ENCODE measurements at places on chromosomes 7 and 10.

DNA sequence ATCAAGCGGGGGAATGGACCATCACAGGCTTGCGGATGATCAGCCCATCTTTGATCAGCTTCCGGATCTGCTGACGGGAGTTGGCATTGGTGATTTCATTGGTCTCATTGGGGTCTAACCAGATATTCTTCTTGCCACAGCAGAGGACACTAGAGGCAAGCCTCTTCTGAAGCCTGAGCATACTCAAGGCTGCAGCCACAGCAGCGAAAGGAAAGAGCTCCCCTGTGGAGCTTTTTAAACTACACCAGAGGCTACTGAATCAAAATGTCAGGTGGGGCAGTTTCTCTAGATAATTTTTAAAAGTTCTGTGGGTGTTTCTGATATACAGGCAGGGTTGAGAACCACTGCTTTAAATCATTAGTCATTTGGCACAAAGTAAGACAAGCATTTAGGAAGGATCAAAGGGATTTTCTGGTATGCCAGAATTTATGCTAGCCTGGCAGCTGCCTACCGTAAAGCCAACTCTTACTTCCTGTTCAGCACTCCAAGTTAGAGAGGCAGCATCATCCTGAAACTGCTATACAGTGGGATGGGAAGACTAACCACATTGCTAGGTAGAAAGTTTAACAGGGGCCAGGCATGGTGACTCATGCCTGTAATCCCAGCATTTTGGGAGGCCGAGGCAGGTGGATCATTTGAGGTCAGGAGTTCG lies 7.0 kb downstream of the NAPEPLD start:
- DNase-seq = peak; percentile 38

DNA sequence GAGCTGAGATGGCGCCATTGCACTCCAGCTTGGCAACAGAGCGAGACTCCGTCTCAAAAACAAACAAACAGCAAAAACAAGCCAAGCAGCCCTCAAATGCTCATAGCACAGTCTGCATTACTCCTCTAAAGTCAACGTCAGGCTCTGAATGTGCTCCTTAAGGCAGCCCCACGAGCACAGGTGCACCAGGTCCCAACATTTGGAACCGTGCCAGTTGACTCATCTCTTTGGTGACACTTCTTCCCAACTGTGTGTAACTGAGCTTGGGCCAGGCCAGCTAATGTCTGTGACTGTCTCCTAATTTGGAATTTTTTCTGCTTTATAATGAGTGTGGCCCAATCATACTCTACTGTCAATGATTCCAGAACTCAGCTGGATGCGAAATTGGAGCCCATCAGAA lies 66.3 kb upstream of the EFCAB10 start:
- DNase-seq = no peak

DNA sequence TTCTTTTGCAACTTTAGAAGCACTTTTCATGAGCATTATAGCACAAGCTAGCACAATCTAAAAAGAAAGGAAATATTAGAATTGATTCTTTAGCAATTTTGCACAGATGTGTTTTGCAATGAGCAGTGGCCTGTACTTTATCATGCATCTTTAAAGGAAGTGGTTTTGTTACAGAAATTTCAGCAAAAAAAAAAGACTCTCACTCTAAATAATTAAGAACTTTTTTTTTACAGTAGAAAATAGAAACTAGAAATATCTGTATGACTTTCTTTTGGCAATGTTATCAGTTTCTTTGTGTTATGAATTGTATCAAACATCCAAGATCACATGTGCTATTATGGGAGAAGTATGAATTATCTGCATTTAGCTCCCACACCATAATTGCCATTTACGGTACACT lies 195.7 kb upstream of the KLF6 start:
- DNase-seq = no peak

DNA sequence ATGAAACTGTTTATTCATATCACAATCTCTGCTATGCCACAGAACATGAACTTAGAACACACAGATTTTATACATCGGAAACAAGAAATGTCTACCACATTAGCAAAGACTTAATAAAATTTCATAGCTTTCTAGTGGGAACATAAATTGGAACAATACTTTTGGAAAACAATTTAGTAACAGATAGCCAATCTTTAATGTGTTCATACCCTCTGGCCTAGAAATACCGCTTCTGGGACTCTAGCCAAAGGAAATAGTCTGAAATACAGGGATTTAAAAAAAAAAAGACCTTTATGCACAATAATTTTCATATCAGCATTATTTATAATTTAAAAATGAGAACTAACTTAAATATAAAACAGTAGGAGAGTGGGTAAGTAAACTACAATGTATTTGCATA lies 168.5 kb downstream of the PLXNA4 start:
- no peak for DNase-seq

DNA sequence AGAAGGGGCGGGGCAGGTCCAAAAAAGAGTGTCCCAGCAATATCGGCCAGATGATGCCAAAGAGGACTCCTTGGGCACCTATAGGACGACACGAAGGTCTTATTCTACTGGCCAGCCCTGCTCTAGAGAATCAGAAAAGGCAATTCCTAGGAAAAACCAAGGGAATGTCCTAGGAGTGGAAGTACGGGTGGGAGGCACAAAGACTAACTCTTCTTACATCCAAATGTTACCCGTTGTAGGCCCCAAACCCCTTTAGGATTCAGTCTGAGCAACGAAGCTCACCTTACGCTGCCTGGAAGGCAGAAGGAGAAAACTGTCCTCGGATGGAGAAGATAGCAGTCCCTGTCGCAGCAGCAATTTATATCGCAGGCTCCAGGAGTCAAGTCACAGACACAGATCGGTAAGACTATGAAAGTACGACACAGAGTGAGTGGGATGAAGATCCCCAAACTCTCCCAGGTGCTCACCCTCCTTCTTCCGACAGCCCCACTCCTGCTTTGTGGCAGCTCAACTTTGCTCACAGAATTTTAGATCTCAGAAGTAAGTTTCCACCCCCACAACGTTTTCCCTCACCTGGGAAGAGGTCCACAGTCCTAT lies 558 bp downstream of the TCTN3 start:
- peak; percentile 18 for DNase-seq

- DNase-seq = no peak
Observed at GRCh38 chr7:45157653-45158401, at the start of gene RAMP3. RAMP3 (plus strand) TSS chr7:45157791; CDS start chr7:45157829, 38 bp downstream.

- DNase-seq = no peak
Observed at GRCh38 chr7:111750228-111750627, 187.9 kb upstream of the IMMP2L start.

DNA sequence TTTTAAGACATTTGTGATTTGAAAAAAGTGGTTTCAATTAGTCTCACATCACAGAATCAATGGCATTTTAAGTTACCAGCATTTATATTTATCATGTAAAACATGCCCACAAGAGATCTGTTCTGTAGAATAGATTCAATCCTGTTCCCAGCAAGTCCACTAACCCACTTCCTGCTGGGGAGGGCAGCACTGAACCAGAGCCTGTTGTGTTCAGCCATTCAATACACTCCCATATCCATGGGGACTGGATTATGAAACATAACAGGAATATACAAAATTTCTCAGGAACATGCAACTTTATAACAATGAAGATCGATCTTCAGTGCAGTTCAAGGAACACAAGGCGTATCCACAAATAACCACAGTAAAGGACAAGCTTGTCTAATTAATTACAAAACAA lies 24.4 kb upstream of the ANK3 start:
- DNase-seq = no peak

DNA sequence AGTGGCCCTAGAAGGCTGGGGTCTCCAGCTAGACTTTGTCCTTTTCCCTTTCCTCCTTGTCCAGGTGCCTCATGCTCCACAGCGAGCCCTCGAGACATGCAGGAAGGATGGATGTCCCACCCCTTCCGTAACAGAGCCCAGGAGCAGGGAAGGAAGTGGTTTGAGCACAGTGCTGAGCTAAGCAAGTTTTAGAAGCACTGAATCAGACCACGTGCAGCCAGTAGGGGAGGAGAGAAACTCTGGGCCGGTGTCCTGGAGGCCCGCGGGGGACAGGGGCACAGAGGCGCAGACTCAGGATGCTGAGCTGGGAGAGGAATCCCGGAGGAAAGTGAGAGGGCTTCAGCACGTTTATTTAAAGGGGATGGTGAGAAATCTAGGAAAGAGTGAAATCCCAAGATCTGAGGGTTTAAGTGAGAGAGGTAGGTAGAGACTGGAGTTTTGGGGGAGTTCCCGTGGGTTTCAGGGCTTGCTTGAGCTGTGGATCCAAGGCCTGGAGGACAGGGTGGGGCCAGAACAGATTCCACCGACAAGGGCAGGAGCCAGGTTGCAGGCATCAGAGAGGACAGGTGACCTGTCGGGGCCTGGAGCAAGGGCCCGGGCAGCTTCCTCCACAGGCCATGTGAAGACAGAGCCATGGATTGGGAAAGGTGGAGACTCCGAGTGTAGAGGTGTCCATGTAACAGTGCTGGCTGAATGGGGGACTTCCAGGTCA lies 4.4 kb upstream of the IRF5 start:
- DNase-seq = no peak

DNA sequence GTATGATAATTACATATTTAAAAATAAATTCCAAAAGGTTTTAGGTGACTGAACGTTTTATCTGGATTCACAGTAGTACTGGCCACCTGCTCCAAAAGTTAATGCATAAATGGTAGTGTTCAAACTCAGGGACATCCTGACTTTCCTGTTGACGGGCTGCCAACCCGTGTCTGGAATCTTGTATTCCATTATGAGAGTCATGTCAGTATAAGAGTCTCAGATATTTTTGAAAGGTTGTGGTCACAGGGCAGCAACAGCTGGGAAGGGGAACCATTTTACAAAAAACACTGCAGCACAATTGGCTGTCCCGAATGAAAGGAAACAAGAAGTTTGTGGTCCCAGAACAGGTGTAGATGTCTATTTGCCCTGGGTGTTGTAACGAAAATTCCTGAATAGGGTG lies 2.8 kb downstream of the TDRD1 start:
- no peak for DNase-seq

GRCh38 chr10:4450981-4451908 lies 374.8 kb upstream of the AKR1E2 start:
- peak; percentile 68 for DNase-seq

GRCh38 chr7:137836113-137836509 lies 10.7 kb downstream of the DGKI start:
- DNase-seq = no peak

Data from foreskin keratinocyte (primary cell).